ENCODE measurements at places on chromosomes 13 and 19.

DNA sequence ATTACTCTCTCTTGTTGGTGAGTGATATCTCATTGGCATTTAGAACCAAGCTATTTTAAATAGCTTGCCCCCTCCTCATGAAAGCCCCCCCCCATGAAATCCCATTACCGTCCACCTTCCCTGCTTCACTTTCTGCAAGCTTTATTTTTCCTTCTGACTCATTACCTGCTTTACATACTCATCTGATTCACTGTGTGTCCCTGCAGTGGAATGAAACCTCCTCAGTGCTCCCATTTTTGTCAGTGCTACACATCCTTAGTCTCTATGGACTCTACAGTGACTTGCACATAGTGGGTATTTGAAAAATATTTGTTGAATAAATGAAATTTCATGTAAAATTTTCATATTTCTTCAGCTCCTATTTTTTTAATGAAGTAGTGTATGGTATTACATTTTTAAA lies 62.3 kb downstream of the DOCK9 start:
- DNase-seq = no peak

GRCh38 chr13:47036294-47037008 lies 139.6 kb upstream of the HTR2A start:
- no peak for DNase-seq

DNA sequence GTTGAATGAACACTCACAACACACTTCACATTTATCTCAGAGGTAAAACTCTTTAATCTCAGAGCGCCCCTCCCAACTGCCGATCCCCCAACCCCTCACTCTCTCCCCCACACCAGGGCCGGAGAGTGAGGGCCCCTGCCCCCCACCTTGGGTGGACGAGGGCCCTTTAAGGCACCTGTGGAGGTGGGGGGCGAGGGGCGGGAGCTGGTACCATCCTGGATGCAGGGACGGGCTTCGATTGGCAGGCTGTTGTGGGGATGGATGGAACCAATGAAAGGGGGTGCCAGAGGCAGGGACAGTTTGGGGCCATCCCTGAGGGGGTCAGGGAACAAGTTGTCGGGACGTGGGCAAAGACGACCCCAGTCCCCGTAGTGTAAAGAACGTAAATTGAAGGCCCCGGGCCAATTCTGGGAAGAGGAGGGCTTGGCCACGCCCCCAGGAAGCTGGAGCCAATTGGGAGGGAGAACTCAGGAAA lies 1.7 kb upstream of the PNKP start:
- no peak for DNase-seq

- no peak for DNase-seq
Measured at GRCh38 chr13:113855012-113855921, 8.6 kb downstream of the GAS6 start.

GRCh38 chr13:40438999-40439797 lies 227.2 kb downstream of the FOXO1 start:
- no peak for DNase-seq

- DNase-seq = no peak
Measured at GRCh38 chr19:35780717-35781116, 5.4 kb downstream of the ARHGAP33 start.

DNA sequence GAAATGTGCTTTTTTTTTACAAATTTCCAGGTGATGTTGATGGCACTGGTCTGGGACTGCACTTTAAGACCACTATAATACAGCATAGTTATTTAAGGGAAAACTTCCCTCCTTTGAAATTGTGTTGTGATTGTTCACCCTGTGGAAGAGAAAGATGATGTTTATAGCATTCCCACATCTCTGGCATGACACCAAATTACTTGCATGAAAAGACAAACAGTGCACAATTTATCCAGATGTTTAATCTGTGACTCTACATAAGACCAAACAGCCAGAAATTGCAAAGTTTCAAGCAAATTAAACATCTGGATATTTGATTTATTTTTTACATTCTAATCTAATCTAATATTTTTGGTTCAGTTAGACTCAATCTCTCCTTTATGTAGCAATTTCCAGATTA lies 51.6 kb downstream of the UFM1 start:
- DNase-seq = no peak

DNA sequence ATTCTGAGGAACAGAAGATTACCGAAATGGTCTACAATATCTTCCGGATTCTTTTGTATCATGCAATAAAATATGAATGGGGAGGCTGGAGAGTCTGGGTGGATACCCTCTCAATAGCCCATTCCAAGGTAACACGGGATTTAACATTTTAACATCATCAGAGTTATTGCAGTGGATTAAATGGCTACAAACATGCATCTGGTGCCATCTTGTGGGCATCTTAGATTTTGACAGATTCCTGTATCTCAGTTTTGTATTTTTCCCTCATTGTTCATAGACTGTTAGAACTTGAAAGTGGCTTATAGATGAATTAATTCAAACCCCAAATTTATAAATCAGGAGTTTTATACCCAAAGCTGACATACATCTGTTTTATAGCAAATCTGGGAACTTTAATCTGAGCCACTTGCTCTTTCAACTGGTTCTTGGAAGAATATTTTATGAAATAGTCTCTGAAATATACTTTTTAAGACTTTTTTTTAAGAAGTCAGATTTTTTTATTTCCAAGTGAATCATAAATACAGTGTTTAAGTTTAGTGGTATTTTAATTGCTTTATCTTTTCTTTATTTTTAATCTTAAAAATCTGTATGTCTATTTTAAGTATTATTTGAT lies 215.2 kb downstream of the NBEA start:
- no peak for DNase-seq

GRCh38 chr13:112637017-112637801 lies 49.3 kb upstream of the TUBGCP3 start:
- no peak for DNase-seq

- no peak for DNase-seq
Measured at GRCh38 chr19:54707962-54708361, 16.3 kb upstream of the KIR3DL3 start.

- no peak for DNase-seq
Measured at GRCh38 chr13:48317511-48318376, 14.2 kb downstream of the RB1 start.

DNA sequence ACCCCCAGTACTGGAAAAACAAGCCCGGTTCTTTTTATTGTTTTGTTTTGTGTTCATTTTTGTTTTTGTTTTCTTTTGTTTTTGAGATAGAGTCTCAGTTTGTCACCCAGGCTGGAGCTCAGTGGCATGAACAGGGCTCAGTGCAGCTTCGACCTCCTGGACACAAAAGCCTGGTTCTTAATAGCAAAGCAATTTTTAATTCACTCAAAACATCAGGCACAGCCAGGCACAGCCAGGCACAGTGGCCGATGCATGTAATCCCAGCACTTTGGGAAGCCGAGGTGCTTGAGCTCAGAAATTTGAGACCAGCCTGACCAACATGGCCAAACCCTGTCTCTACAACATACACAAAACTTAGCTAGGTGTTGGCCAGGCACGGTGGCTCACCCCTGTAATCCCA lies 30.7 kb downstream of the INSR start:
- DNase-seq = no peak

DNA sequence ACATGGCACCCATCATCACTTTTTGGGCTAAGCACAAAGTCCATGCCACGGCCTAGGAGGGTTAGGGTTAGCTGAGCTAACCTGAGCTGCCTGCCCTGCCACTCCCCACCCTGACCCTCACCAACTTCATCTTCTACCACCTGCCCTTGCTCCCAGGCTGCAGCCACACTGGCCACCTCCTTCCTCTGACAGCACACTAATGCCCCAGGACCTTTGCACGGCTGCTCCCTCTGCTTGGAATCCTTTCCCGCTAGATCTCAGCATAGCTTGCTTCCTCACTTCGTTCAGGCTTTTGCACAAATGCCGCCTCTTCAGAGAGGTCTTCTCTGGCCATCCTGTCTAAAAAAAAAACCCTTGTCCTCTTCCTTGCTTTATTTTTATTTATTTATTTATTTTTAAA lies 13.2 kb downstream of the SHANK1 start:
- DNase-seq = no peak

- DNase-seq = no peak
Measured at GRCh38 chr19:1747285-1748114, 5.8 kb upstream of the ONECUT3 start.

- DNase-seq = no peak
Measured at GRCh38 chr13:44401577-44401976, 28.0 kb downstream of the SERP2 start.

- DNase-seq = no peak
Measured at GRCh38 chr13:92843549-92843948, 383.1 kb upstream of the GPC6 start.

- no peak for DNase-seq
Measured at GRCh38 chr13:34672631-34673030, 269.4 kb upstream of the NBEA start.

DNA sequence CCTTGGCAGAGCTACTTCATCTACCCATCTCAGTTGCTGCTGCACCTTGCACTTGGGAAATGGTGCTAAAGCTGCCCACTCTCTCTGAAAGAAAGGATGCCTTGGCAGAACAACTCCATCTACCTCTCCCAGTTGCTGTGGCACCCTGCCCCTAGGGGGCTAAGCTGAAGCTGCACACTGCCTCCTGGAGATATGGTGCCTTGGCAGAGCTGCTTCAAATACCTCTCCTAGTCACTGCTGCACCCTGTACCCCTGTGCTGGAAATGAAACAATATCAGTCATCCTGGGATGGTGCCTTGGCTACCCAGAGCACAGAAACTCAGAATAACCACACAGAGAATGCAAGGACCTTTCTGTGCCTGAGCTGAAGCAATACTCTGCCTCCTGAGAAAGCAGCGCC lies 615.8 kb downstream of the DIAPH3 start:
- no peak for DNase-seq

DNA sequence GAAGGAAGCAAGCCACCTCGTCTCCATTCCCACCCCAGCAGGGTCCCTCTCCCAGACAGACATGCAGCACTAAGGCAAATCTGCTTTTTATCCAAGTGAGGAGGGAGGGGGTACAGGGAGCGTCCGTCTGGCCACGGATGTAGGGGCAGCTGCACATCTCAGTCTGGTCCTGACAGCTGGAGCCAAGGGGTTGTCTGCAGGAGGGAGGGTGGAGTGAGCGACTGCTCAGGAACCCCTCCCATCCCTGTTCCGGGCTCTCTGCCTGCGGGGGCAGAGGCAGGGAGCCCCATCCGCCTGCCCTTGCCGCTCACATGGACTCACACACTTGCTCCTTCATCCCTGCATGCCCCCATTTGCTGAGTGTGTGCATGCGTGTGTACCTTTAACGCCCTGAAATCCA lies 2.5 kb downstream of the TMEM190 start:
- DNase-seq = no peak

DNA sequence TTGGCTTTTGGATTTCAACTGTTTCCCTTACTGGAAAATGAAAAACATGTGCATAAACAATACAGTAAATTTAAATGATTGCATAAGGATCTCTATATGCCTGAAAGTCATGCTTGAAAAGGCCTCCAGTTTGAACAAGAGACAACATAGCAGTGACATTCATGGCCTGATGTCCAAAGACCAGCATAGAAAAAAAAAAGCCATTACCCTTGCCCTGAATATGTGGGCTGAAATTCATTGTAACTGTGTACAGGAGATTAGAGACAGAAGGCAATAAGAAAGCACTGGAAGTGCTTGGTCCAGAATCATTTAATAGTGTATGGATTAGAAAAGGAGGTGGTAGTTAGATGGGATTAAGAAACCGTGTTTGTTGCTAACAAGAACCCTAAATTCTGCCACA lies 15.4 kb downstream of the MIR17HG start:
- DNase-seq = no peak

GRCh38 chr13:87925006-87925405 lies 253.8 kb downstream of the SLITRK5 start:
- no peak for DNase-seq

DNA sequence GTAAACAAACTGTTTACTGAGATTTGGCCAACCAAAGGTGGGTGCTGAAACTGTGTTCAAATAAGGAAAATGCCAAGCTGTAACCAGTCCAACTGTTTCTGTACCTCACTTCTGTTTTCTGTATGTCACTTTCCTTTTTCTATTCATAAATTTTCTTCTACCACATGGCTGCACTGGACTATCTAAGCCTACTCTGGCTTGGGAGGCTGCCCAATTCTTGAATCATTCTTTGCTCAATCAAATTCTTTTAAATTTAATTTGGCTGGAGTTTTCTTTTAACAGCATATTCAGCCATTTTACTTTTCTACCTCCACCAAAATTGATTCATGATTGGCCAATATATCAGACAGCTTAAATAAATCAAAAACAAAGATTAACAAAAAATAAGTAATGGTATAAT lies 1575.5 kb upstream of the SPRY2 start:
- DNase-seq = no peak

DNA sequence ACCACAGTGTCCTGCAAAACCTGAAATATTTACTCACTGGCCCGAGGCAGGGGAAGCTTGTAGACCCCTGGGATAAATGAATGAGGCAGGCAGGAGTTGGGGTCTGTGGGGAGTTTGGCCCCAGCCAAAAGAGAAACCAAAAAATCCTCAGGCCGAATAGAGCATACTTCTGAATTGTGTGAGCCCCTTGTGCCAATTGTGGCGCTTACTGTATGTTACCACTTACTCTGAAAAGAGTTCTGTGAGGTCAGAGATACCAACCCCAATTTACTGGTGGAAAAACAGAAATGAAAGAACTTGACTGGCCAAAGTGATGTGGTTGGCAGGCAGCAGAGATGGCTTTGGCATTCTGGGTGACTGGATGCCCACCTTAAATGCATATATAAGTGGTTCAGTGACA lies 6.9 kb downstream of the CARM1 start:
- DNase-seq = no peak

DNA sequence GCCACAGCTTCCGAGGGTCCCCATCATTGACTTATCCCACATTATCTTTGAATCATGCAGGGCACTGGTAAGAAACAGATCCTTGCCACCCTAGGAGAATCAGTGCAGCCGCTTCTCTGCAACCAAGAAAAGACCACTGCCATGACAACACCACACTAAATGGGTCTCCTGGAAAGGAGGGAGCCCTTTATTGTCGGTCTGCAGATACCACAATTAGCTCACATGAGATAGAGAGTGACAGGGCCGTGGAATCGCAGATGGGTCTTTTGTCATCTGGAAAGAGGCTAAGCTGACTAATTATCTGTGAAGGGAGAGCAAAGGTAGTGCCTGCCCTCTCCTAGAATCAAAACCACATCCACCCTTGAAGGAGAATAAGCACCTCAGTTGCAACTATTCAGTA lies 178.3 kb upstream of the MYO16 start:
- DNase-seq = no peak

DNA sequence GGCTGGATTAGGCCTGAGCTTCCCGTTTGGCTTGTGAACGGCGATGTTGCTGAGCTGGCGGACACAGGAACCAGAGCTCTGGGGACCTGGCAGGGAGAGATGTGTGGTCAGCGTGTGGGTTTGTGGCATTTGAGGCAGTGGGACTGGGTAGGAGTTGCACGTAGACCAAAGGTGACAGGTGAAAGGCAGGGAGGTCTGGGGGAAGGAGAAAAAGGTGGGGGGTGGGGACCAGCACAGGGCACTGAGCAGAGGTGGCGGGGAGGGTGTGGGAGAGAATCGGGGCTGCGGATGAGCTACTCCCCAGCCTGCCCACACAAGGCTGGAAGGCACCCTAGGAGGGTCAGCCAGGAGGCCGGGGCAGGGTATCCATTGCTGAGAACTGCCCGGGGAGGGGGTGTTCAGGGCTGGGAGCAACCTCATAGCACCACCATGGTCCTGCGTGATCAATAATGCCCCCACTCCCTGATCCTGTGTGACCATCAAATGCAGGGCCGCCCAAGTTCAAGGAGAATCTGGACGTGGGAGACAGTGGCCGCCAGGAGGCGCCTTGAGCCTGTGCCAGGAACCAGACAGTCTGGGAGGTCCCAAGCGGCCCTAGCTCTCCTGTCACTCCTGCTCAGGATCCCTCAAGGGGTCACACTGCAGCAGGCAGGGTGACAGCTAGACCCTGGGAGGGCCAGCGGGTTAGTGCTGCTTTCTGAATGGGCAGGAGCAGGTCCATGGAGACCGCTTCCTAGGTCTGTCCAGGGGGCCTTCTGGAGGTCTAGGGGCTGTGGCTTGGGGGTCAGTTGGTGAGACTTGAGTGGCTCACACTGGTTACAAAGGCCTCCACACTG lies 12.8 kb upstream of the SELENOW start:
- peak; percentile 82 for DNase-seq

Data from substantia nigra (tissue), 51 donors.